ENCODE measurements at places on chromosomes 6 and 20.

- no peak for DNase-seq
Measured at GRCh38 chr6:131400779-131401496, 172.1 kb upstream of the ARG1 start.

DNA sequence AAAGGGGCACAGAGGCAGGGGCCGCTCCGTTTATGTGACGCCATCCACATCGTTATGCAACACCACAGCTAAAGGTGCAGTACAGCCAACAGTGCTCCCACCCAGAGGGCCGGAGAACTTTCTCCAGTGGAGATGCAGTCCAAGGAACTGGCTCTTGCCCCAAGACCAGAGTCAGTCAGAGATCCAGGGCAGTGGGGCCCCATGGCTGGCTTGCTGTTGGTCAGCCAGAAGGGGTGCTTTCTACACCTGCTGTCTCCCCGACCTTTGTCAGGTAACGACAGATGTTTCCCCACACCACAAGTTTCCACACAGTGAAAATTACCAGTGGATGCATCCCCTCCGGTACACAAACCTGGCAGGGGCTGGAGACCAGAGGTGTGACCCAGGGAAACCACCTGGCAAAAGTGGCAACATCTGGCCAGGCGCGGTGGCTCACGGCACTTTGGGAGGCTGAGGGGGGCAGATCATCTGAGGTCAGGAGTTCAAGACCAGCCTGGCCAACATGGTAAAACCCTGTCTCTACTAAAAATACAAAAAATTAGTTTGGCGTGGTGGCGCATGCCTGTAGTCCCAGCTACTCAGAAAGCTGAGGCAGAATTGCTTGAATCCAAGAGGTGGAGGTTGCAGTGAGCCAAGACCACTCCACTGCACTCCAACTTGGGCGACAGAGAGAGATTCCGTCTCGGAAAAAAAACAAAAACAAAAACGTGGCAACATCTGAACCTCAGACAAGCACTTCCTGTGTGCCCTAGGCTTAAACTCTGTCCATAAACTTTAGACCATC lies 34.9 kb downstream of the UBE2V1 start:
- no peak for DNase-seq

DNA sequence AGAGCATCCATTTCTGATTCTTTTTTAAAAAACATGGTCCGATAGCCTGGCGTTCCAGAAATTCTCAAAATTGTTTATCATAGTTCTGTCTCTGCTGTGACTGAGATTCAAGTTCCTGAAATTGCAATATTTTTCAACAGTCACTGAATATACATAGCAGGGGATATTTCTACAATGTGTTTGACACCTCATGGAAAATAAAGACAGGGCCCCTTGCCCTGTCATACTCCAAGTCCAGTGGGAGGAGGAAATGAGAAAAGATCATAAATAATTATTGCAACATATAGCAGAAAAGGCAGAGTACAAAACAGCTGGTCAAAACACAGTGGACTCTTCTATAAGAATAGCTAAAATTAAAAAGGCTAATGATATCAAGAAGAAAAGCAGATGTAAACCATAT lies 234.8 kb upstream of the SPTLC3 start:
- no peak for DNase-seq

GRCh38 chr6:108779536-108780275 lies 68.5 kb upstream of the ARMC2 start:
- no peak for DNase-seq

- no peak for DNase-seq
Measured at GRCh38 chr20:36434383-36434782, 106.9 kb upstream of the MYL9 start.

GRCh38 chr6:78670802-78671201 lies 196.5 kb upstream of the IRAK1BP1 start:
- no peak for DNase-seq

DNA sequence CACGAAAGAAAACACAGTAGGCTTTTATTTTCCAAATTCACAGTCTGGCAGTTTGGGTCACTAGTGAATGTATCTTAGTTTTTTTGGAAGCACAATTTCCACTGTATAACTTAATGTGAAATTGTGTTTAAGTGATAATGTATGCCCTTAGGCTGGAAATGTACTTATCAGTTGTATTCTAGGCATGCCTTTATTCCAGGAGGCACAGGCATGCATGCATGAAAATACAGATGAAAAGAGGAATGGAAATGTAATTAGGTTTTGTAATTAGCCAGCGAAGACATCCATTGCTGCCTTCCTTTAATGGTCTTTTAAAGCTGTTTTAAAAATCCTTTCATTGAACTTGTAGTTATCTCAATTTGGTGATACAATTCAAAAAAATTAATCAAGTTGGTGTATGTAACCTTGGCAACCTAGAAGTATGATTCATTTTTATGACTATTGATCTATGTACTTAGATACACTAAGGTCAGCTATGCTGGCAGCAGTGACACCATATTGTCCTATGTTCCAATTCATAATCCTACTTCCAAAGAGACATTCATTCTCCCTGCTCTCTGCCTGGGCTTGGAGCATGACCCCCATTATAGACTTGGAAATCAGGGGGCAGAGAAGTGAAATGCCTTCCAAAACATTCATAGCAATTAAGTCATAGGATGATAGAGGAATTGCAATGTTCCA lies 73.1 kb downstream of the SNAP25 start:
- no peak for DNase-seq

DNA sequence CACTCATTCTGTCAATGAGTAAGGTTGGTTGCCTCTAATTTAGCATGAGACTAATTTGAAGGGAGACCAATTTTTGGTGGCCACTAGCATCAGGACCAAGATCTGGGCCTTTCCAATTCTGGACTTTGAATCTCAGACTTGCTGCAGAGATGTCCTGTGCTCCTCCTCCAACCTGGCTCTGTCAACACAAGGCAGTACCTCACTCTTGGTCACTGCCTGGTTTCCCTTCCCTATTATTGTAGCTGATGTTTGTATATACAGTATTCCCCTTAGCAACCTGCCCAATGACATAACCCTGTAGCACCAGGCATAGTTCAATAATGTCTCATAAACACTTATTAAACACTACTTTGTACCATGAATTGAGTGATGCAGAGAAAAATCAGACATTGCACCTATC lies 50.4 kb downstream of the UNC5CL start:
- no peak for DNase-seq

DNA sequence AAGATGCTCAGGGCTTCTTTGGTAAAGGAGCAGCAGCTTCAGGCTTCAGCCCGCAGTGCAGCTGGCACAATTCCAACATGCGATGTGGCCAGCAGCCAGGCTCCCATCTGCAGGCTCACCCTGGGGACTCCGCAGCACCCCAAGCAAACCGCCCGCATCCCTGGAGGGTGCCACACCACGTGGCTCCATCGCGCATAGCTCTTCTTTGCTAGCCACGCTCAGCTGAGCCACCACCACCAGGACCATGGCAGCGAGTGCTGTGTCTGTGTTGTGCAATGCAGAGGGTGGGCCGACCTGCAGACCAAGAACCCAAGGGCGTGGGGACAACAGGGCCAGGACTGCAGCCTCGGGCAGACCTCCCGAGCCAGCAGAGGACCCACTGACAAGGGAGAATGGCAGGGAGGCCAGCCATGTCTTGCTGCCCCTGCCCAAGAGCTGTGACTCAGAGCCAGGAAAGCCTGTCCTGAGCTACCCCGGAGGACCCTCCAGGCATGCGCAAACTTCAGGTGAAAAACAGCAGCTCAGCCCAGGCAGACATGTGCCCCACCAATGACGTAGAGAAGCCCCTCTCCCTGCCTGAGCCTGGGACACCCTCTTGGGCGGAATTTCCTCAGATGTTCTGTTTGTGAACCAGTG lies 87.8 kb downstream of the GINS1 start:
- DNase-seq, result peak; percentile 21

DNA sequence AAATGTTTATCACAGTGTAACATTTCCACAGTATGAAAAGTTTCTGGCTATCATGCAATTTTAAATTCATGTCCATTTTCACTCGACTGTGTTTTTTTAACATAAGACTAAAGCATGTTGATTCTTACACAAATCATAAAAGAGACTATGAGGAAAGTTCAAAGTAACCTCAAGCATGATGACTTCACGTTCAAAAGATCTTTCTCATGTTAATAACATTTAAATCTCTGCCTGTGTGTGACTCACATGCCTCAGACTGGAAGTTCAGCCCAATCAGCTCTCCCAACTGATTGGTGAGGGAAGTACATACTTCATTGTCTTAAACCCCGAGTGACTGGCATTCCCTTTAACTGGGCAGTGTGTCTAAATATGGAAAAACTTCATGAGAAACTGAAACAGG lies 37.4 kb downstream of the ATXN1 start:
- no peak for DNase-seq

DNA sequence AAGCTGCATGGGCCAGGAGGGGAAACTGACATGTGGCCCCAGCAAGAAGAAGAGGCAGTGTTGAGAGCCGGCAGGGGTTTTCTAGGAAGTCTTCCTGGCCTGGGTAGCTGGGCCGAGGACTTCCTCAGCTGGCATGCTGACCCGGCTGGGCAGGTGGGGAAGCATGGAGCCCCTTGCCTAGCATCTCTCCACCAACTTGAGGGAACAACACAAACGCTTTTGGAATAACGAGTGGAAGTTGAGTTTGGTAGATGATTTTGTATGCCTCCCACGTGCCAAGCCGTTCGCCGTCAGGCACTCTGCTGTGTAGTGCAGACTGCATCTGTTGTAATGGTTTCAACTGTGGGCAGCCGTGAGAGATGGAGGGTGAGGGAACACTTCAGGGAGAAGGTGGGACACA lies 7.3 kb downstream of the TMEM181 start:
- no peak for DNase-seq

DNA sequence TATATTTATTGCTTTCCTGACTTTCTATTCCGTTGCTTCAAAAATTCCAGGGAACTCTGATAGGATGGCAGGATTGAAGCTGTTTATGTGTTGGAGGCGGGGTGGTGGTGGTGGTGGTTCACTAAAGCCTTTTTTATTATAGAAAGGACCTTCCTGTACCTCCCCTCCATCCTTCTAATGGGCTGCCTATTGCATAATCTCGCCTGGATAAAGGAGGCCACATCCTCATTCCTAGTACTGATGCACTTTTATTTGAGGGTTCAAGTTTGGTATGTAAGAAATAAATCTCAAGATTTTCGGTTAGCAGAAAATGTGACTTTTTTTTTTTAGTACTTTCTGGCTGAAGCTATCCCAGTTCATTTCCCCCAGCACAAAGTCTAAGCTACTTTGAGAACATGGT lies 18.7 kb upstream of the CTAGE9 start:
- DNase-seq, result no peak

DNA sequence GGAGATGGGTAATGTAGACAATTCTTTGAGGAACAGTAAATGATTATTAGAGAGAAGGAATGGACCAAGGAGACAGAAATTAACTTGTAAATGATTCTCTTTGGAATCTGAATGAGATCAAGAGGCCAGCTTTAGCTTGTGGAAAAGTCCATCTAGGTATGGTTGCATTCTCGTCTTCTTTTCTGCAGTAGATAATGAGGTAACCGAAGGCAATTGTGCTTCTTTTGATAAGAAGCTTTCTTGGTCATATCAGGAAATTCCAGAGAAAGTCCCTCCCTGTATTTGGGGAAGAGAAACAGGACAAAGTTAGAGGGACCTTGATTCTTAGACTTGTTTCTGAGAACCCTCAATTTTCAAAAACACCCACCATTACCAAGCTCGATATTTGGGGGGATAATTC lies 109.1 kb upstream of the PRSS16 start:
- DNase-seq, result no peak

DNA sequence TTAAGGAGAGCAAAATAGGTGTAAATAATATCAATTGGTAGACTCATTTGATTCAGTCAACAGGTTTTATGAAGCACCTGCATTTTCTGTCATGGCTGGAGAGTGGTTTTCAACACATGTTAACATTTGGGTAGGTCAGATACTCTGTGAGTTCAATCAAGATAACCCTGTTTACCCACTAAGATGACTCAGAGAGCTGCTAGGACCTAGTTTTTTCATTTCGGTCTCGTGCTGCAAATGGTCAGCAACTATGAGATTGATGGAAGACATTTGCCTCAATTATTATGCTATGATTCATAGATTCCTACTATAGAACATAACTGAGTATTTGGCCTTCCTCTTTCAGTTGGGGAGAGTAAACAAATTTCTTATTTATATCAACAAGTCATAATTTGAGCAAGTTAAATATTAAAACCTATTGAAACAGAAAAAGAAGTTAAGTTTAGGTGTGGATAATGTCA lies 391.4 kb upstream of the CITED2 start:
- no peak for DNase-seq

DNA sequence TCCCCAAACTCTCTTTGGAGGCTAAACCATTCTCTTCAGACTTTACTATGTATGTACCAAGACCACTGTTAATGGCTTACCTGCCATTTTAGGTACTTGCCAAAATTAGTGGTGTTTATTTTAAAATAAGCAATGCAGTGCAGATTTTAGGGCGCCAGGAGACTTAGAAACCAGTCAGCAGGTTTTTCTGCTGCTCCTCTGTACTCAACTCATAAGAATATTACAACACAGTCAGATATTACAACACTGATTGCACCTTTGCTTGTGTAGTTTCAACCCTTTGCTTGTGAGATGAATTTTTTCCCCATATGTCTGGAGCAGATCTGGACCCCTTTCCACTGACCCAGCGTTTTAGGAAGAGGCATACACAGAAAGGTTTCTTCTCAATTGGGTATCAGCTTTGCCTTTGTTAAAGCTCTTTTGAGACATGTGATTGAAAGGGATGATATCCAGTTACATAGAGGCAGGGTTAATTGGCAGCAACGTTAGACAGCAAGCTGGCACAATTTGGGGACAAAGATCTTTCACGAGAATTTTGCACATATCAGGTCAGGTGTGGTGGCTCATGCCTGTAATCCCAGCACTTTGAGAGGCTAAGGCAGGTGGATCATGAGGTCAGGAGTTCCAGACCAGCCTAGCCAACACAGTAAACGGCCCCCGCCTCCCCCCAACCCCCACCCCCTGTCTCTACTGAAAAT lies 6.2 kb downstream of the TTPAL start:
- DNase-seq, result no peak

- DNase-seq, result peak; percentile 35
Measured at GRCh38 chr6:12637960-12638641, 78.5 kb upstream of the PHACTR1 start.

GRCh38 chr6:87847135-87847829 lies 145.2 kb upstream of the AKIRIN2 start:
- no peak for DNase-seq

DNA sequence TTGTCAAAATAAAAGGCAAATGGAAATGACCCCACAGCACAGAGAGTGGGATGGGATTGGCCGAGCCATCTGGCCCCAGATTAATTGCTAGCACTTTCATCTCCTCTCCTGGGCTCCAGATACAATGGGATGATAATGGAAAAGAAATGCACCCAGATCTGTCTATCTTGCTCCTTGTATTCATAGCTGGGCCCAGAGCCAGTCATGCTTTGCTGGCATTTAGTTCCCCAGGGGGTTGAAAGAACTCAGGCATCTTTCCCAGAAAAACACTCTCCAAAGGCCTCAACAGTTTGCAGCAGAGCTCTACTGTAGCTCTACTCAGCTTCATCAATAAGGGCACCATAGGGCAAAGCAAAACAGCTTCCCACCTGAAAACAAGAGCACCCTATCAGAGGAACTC lies 116.0 kb upstream of the FOXA2 start:
- peak; percentile 48 for DNase-seq

DNA sequence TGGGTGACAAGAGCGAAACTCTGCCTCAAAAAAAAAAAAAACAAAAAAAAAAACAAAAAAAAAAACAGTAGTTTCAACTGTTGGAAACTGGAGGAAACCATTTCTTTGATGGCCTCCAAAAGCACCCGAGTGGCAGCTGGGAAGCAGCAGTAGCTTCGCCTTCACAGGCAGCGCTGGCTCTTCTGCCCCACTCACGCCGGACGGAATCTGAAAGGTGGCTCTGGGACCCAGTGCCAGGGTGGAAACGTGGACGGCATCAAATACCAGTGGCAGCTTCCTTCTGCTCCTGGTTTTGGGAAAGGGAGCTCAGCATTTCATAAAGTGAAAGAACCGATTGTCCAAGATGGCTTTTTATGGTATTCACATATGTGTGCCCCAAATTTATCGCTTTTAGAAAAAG lies 159.4 kb downstream of the SMOC2 start:
- DNase-seq, result no peak
